ELR (cell line): ENCODE measurements at places on chromosomes 7 and 10.
A peak's percentile ranks its signal among the peaks of the same experiment; 100 is the strongest.

- peak; percentile 63 for DNase-seq
These were observed 4.9 kb downstream of the HNRNPF start for GRCh38 chr10:43403911-43404703.

DNA sequence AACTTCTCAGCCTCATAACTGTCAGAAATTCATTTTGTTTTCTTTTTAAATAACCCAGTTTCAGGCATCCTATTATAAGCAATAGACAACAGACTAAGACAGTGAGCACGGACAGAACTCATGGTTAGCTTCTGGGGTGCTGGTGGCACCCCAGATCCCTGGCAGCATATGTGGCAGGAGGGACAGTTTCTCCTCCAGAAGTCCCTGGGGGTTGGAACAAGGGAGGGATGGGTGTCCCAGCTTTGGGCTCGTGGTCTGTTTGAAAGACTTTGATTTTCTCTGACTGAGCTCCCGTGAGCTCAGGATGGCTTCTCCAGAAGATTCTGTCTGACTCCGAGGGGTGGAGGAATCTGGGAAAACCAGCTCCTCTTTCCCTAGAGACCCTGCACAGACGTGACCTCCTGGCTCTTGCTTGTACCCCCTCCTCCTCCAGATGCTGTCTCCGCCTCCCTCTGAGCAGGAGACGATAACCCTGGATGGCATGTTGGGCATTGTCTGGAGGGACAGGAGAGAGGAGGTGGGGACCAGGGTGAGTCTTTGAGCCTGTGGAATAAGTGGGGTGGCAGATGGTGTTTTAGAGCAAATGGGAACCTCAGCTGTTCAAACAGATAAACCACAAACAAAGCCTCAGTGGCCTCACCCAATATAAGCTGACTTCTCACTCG is 421.1 kb downstream of the GLRX3 start:
- DNase-seq = no peak

GRCh38 chr7:47404010-47404409 is 177.9 kb downstream of the TNS3 start:
- no peak for DNase-seq

GRCh38 chr7:107277331-107277730 is 108.5 kb downstream of the HBP1 start:
- no peak for DNase-seq

DNA sequence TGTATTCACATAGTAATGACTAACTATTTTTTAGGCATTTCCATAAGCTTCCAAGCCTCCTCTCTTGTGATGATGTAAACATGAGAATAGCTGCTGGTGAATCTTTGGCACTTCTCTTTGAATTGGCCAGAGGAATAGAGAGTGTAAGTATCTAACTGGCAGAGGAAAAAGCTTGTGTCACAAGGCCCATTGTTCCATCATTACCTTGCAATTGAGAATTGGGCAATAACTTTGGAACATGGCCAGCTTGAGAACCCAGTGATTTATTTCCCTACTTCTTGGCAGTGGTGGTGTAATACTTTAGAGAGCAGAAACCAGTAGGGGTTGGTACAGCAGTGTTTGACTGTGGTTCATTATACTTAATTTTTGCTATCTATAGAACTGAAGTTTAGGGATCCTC is 12.0 kb downstream of the IFRD1 start:
- DNase-seq = peak; percentile 50

DNA sequence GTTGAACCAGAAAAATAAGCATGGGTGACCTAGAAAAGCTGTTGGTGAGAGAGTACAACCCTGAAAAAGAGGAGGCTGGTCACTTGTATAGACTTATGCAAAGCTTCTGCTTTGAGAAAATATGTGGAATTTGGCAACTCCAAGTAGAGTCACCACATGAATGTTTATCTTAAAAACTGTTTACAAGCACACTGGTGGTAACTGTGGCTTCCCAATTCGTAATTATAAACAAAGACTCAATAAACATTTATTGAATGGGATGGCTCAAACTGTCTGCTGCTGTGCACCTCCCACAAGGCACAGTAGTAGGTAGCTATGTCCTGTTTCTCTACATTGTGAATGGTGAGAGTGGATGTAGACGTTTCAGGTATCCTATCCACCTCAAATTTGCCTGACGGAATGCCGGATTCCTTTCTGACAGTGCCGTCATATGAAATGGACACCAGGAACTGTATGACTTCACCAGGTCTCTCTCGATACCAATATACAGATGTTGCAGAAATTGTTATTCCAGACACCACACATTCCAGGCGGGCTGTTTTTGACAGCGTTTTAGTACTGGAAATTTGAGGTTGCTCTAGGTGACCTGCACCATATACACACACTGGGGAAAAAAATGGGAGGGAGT is 43.4 kb upstream of the TARP start:
- DNase-seq = peak; percentile 15

DNA sequence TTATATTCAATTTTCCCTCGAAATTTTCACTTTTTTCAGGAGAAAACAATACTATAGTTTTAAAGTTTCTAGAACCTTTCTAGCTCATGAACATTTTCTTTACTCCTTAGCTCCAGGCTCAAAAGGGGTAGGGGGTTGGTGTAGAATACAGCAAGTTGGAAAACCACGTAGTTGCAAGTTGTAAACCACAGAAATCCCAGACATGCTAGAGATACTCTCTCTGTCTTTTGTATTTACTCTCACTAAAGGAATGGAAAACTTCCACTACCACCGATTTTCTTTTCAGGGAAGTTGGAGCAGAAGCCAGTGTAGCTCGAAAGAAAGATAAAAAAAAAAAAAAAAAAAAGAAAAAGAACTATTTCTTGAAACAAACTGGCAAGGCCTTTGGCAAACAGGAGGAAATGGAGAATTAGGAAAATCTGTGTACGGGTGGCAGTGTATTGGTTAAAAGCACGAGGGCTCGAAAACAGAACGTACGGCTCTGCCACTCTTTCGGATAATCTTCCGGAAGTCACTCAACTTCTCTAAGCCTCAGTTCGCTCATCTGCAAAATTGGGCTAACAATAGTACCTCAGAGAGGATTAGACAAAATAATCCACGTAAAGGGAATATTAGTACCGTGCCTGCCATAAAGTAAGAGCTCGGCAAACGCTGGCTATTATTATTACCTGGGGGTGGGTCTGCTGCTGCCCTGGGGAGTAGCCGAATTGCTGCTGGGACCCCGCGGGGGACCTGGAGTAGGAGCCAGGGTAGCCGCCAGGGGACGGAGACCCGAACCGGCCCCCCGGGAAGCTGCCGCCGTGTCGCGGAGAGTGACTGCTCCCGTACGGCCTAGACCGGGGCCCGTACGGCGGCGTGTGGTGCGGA is 628 bp downstream of the MPLKIP start:
- DNase-seq = peak; percentile 34

GRCh38 chr7:30594048-30594539 is 584 bp upstream of the GARS1 start:
- DNase-seq = peak; percentile 60

- no peak for DNase-seq
These were observed 1.2 kb upstream of the IGFBP1 start for GRCh38 chr7:45886931-45887667.

DNA sequence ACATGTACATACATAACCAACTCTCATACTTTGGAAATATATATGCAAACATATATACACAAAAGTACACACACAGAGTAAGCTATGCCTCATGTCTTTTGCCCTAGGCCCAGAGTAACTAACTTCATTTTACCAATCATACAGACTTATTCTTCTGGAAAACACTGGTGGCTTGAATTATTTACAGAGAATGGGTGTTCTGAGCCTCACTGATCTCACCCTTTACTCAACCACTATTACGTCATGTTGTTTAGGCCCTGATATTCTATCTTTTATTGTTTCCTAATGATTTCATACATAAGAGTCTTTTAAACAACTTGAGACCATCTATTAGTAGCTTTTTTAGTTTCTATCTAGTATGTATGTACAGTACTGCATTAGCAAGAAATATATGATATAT is 43.0 kb downstream of the ANK3 start:
- DNase-seq = no peak

DNA sequence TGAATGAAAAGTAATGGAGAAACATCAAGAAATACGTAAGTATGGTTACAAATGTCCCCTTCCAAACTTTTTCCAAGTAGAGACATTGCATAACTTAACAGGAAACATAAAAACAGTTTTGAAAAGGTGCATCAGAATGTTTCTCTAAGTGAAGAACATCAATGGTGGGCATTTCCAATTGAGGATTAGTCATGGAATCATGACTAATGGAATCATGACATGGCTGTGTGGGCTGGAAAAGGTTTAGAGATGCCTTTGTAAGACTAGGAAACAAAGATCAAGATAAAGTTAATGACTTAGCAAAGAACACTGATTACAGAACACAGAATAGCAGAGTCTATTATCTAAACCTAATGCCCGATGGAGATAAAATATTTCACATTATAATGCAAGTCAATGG is 272.0 kb downstream of the HPSE2 start:
- DNase-seq = peak; percentile 2

- DNase-seq = peak; percentile 48
These were observed 11.5 kb upstream of the SGMS1 start for GRCh38 chr10:50635286-50635685.

DNA sequence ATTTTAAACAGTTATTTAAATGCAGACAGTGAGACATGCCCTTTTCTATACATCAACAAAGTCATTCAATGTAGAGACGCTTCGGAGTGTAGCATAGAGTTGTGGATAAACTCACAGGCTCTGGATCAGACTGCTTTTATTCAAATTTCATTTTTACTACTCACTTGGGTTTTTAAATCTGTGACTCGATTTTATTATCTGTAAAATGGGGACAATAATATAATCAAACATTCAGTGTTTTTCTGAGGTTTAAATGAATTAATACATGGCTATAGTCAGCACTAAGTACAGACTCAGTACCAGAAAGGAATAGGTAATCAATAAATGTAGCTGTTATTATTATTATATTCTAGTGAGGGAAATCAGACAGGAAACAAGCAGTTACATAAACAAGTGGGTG is 43.4 kb downstream of the THSD7A start:
- DNase-seq = no peak

- no peak for DNase-seq
These were observed 164.2 kb downstream of the HDAC9 start for GRCh38 chr7:18659746-18660145.

DNA sequence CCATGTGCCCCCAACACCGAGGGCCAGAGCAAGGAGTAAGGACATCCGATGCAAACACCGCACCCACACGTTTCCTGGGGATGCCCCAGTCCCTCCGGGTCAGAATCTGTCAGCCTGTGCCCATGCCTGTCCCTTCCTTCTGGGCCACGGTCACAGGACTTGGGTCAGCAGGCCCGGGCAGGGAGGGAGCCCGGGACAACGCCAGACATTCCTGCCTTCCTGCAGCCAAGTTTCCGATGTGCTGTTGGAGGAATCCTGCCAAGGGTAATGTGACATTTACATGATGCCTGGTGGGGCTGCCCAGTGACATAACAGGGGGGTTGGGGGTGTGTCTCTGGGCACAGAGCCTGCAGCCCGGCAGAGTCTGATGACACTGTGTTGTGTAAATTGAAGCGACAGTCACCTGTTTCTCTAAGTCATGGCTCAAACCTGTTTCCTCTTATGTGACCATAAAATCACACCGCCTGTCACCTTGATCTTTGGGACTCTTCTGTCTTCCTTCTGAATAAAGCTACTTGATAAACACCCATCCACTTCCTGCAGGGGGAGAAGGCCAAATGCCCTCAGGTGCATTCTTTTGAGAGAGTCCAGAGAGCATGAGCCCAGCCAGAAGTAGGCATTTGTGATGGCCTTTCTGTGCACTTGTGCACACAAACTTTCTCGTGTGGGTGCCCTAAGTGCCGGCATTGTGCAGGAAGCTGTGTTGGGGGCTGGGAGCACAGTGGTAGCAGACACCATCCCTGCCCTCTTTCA is 175.3 kb upstream of the RHEB start:
- peak; percentile 50 for DNase-seq

DNA sequence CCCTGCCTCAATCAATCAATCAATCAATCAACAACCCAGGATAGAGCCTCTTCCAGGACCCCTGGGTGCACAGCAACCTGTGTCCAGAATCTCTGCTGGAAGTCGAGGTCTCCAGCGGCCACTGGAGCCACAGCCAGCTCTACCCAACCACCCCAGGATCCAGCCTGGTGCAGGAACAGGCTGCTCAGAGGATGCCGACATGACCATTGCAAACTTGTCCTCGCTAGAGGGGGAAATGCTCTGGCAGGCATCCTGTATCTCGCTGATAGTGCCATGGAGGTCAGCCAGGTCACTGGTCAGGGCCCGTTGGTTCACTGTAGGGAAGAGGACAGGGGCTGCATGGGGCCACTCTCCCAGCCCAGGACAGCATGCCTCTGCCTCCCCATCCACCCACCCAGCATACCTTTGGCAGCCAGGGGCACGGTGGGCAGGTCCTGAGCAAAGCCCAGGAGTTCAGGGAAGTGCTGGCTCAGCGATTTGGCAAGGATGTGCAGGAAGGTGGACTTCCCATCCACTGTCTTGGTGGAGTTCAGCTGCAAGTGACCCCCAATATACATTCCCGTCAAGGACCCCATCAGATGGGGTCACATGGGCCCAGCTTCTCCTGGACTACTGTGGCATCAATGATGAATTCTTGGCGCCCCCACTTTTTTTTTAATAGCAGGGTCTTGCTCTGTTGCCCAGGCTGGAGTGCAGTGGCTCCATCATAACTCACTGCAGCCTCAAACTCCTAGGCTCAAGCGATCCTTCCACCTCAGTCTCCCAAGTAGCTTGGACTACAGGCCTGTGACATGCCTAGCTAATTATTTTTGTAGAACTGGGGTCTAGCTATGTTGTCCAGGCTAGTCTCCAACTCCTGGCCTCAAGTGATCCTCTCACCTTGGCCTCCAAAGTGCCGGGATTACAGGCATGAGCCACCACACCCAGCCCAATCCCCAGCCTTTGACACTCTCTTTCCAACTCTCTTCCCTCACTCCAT is 49.4 kb downstream of the GRID2IP start:
- no peak for DNase-seq

DNA sequence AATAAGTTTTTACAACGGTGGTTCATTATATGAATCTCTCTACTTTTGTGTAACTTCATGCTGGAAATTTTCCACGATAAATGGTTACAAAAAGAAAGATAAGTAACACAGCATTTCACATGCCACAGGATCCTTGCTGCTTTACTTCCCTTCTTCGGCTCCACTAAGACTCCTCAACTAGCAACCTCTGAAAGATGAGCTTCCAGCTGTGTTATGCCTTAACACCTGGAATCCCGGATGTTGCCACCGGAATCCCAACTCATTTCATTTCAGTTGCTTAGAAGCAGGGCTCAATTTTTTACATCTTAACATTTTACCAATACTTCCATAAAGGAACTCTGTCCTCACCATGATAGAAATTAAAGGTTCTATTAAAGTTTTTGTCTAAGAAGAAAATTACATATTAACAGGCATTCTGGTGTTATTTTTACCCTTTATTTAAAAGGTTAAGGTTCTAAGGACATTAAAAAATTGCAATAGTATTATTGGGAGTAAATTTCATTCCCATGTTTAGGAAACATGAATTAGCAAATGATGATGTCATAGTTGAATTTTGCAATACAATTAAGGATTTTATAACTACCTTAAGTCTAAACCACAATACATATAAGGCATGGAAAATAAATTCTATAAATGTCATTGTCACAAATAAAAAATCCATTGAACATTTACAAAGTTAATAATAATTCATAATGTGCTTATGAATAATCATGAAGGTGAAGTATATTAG is 57.1 kb upstream of the IL6 start:
- no peak for DNase-seq
